ENCODE measurements at places on chromosomes 4 and X. TPM values are rescaled to one million over a fixed set of nuclear protein-coding genes. Genes with fewer than 3 reads are reported as not detected.

DNA sequence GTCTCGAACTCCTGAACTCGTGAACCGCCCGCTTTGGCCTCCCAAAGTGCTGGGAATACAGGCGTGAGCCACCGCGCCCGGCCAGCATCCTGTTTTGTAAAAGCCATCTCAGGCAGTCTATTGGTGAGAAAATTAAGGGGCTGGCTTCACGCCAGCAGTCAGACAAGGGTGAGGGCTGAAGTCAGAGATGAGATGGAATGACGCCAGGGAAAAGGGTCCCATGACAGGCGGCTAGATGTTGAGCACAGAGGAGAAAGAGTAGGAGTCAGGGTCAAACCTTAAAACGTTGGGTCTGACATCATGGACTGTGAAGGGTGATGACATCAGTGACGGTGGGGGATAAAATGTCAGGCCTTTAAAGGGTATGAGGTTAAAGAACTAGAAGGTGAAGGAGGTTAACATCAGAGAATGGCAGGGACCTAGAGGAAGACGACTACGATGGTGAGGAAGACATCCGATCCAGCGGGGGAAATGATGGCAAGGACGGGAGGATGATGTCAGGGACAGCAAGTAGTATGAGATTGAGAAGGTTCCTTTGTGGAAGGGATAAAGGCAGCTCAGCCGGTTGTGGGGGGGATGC lies 504 bp upstream of the RBM3 start:
- peak; percentile 53 for DNase-seq

The MXRA5 gene
- total RNA-seq = 30.7 TPM

The IGFBP7 gene
- 85.4 TPM for total RNA-seq

DNA sequence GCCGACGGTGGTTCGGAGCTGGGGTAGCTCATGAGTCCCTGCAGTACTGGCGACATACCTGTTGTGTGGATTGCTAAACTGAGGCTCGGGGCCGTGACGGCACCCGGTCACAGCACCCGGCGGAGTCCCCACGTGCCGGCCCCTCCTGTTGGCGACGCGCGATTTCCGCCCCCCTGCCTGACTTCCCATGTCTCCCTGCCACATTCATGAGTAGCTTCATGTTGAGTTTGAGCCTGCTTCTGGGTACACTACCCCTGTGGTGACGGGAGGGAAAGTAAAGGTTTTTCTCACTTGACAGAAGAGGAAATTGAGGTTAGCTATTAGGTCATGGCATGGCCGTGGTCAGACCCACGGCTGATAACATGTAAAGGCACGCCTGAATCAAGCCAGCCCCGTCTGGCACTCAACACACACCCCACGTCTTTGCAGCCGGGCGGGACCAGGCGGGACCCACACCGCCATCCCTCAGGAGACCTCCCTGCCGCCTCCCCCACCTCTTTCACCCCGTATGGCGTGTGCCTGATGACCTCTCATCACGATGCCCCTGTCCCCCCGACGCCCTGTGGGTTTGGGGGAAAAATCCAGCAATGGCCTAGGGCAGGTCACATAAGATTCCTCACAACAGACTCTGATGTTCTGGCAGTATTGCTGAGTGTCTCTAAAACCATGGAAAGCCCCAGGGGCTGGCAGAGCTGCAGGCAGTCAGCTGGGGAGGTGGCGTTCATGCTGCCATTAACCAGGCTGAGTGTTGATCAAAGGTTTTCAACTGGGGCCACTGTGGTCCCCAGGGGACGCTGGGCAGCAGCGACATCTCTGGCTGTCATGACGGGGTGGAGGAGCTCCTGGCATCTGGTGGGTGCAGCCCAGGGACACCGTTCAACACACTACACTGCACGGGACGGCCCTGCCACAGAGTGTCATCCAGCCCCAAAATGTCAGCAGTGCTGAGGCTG lies 29.2 kb downstream of the P2RY8 start:
- DNase-seq = no peak

DNA sequence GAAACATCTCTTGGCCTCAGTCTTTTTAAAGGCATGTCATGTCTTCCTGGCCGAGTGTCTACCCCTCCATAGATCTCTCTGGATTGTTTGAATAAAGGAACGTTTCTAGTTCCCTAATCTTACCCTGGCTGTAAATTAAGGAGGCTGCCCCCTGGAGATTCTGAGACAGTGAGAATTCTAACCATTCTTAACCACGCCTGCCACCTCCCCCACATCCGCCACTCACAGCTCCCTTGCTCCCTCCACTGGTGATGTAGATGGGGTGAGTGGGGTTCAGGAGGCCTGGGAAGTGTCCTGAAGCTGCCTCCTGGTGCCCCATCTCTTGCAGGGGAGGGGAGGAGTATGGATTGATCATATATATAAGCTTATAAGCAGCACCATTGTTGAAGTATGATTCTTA lies 48.0 kb upstream of the TRIM2 start:
- DNase-seq = no peak

DNA sequence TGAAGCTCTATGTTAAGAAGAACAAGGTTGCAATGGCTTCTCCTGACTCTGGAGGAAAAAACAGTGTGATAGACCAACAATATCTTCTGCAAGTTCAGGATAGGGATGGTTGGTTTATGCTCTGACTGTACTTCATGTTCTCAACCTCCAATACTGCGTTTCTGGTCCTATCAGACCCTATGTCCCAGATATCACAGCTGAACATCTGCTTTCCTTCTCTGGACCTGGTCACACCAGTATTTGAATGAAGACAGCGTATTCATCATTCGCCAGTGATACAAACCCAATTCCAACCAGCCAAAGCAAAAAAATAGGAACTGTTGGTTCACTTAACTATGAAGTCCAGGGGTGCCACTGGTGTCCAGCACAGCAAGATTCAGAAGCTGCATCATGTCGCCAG lies 124.5 kb upstream of the KLF3 start:
- no peak for DNase-seq

- no peak for DNase-seq
Measured at GRCh38 chr4:95155759-95156451, 392.9 kb downstream of the UNC5C start.

DNA sequence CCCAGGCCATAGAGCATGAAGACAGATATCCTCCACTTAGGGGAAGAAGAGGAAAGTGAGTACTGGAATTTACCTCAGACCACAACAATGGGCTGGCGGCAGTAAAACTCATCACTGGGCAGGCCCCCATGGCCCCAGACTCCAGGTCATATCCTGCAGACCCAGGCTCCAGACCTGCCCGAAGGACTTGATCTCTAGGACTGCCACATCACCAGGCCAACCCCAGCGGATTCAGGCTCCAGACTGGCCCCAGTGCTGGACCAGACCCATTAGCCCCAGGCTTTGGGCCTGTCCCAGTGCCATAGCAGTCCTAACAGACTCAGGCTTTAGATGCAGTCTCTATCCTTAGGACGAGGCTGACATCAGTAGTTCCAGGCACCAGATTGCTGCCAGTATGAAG lies 190.6 kb downstream of the DLG3 start:
- DNase-seq = no peak

Data from skin of body (tissue), 3 donors.